ENCODE measurements at places on chromosomes 12 and 14. TPM values are rescaled to one million over a fixed set of nuclear protein-coding genes. Genes with fewer than 3 reads are reported as not detected.

- DNase-seq: no peak
Observed at GRCh38 chr12:111227476-111228420, 141.1 kb downstream of the PHETA1 start.

GRCh38 chr12:86724716-86725115, 468.5 kb upstream of the MGAT4C start:
- no peak for DNase-seq

- no peak for DNase-seq
Observed at GRCh38 chr12:68034567-68034966, 45.3 kb downstream of the IFNG-AS1 start.

CORO1C gene
- 167 TPM for total RNA-seq

DNA sequence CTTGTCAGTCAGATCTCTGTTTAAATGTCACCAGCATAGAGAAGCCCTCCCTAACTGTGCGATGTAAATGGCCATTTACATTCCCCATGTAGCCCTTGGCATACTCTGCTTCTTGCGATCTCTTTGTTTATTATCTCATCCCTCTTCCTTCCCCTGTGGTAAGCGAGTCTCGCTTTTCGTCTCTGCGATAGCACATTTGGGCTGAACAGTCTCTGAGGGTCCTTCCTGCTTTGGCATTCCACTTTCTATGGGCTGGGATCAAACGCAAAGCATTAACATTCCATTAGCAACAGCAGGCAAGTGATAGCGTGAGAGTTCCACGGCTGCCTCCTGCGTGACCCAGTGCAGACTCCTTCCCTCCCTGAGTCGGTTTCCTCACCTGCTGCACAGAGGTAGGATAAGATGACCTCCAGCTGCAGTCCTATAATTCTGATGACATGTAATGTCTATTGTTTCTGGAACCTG, 61.4 kb upstream of the TUNAR start:
- DNase-seq: no peak

DACT1 gene
- total RNA-seq: 13.5 TPM

- DNase-seq: no peak
Observed at GRCh38 chr12:44380861-44381260, 495.3 kb downstream of the NELL2 start.

DNA sequence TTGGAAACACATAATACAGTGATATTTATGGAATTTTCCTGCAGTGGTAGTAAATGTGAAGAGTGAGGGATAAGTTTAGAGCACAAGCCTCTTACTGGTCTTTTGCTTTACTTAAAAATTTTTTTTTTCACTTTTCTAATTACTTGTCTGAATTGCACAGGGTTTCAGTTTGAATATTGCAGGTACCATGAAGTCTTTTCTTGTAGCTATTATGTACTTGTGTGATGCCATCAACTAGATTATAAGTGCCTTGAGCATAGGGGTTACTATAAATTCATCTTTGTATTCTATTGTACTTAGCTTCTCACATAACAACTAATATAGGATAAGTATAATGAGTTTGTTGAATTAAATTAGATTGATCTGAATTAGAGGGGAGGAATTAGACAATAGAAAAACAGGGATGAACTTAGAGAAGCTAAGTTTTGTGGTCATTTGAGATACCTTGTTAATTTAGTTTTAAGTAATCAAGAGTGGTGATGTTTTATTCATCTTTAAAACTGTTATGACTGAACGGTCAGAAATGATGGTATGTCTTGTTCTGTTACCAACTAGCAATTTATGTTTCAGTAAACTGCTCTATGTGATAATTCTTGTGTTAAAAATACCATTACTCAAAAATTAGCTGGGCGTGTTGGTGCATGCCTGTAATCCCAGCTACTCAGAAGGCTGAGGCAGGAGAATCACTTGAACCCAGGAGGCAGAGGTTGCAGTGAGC, 42.1 kb downstream of the CCDC91 start:
- DNase-seq: no peak

GRCh38 chr12:91249518-91250272, 67.1 kb upstream of the DCN start:
- no peak for DNase-seq

DNA sequence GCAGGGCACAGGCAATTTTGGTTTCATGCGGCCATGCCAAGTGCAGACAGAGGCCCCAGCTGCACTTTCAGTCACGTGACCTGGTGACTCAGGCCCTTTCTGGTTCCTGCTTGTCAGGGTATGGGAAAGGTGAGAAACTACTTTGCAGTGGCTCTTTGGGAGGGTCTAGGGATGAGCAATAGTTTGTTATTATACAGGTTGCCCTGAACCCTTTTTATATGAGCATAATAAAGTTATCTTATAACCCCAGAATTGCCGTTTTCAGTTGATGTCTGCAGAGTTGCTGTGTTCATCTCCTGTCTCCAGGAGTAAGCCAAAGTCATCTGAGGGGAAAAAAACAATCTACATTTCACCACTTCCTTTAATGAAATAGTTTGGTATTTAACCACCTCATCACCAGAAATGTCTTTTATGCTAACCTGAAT, 30.9 kb upstream of the EMP1 start:
- peak; percentile 90 for DNase-seq

DNA sequence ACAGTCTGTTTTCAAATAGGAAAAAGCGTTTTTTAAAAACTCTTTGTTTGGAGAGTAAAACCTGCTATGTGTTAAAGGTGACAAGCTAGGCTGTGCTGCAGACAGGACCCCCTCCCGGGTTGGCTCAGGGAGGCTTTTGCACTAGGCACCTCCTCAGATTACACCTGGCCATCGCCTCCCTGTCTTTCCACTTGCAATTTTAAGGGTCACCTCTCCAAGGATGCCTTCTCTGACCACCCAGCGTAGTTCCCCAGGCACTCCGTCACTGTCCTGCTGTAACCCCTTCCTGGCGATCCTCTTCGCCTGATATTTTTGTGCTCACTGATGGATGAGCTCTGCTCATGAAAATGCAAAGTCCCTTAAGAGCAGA, 80.7 kb downstream of the NTF3 start:
- DNase-seq: peak; percentile 26

DNA sequence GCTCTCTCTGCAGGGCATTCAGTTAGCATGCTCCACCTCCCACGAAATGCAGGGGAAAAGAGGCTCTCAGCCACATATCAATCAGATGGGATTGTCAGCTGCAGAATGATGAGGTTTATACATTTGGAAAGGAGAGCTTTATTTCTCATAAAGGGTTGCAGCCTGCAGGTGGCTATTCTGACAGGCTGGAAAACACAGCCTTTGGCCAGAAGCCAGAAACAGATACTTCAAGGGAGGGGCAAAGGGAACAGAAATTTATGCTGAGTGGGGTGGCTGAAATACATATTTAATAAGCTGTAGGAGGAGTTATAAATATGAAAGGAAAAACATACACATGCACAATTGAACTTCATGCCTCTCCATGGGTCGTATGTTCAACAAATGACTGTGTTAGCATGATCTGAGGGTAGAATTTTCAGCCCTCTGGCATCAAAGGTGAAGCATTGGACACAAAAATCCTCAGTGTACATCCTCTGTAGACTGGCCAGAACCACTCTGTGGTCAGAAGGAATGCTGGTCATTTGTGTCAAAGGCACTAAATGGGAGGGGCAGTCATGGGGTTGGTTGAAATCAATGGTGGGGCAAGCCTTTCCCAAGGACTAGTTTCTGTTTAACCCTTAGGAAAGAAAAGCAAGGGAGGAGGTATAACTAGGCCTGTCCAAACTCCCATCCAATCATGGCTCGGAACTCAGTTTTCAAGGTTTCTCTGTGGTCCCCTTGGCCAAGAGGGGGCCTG, 62.4 kb downstream of the TMX1 start:
- DNase-seq: no peak

DNA sequence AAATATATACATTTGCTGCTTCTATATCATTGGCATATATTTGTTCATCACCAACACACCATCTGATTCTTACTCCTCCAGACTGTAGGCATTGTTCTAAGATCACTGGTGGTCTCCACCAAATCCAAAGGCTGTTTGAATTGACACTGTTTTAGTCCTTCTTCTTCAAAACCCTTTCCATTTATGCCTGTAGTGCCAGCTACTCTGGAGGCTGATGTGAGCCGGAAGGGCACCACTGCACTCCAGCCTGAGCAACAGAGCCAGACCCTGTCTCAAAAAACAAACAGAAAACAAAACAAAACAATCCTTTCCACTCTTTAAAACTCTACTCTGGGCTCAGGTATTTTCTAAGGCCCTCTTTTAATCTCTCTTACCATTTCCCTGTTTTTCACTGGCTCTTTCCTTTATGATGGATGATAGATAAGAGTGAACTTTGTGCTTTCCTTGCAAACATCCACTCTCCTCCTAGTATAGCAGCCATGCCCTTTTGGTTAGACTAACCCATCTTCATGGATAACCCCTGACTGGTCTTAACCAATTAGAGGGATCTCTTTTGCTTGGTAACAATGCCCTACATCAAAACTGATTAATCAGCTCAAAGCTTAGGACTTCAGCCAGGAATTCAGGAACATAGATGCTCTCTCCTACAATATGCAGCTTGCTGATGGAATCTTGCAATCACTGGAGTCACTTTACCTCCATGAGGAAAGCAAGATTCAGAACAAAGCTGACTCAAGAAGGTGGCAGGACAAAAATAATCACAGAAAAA, 24.9 kb downstream of the SPTSSA start:
- no peak for DNase-seq

GRCh38 chr12:53811606-53812005, 59.8 kb upstream of the CISTR start:
- no peak for DNase-seq

SAMD15 gene
- total RNA-seq: 1.8 TPM

DNA sequence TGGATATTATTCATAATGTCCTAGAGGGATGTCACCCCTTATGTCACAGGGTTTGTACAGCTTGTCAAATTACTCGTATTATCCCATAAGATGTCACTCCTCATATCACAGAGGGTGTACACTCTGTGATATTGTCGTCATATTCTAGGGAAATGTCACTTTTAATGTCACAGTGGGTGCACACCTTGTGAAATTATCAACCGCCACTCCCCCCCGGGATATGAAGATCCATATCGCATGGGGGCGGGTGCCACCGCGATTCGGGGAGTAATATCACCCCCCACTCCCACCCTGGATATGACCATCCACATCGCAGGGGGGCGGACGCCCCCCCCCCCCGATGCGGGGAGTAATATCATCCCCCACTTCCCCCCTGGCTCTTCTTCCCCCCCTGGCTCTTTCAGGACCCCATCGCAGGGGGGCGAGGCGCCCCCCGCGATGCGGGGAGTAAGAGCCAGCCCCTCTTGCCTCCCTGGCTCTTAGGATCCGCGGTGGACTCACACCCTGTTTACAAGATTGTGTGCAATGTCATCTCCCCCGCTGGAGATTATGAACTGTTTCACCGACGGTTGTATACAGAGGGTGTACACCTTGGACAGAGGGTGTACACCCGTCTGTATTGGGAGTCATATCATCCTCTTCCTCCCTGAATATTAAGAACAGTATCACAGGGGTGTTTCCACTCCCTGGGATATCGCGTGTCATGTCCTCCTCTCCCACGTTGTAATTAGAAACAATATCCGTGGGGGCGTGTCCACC, 92.8 kb downstream of the FRMD6 start:
- DNase-seq: no peak

DNA sequence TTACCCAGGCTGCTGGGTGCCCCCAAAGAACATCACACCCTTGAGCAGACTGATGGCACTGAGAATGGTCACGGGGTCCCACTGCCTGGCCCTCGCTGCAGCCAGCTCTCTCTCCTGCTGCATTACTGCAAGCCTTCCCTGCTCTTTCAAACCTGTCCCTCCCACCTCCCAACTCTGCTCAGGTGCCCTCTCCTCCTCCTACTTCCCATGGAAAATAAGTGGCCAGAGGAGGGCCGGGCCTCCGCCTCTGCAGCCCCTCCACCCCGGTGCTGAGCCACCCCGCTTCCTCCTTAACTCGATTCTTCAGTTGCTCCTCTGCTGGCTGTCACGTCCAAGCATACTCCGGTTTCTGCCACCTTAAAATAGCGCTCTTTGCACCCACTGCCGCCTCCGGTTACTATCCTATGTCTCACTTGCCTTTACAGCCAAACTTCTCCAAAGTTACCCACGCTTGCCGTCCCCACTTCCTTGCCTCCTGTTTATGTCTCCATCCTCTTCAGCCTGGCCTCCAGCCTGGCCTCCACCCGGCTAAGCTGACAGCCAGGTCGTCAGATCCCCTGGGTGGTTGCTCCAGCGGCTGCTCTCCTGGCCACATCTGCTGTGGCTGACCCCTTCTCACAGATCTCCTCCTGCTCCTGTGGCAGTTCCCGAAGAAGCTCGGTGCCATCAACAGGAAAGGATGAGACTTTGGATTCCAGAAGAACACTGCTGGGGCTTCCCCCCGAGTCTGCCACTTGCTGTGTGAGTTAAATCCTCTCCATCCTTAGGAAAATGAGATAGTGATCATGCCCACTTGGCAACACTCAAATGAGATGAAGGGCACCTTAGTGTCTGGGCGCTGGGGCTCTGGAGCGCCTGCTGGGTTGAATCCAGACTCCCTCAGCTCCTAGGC, 7.7 kb downstream of the SMIM41 start:
- no peak for DNase-seq

CAPS2 gene
- total RNA-seq: 11.4 TPM

- no peak for DNase-seq
Observed at GRCh38 chr14:54815016-54815415, 87.6 kb downstream of the GCH1 start.

- no peak for DNase-seq
Observed at GRCh38 chr12:91105807-91106206, 5.5 kb downstream of the LUM start.

GRCh38 chr12:78248321-78248720, 417.6 kb downstream of the NAV3 start:
- DNase-seq: no peak

GRCh38 chr14:39431416-39432178, 636 bp downstream of the FBXO33 start:
- DNase-seq: peak; percentile 54

DNA sequence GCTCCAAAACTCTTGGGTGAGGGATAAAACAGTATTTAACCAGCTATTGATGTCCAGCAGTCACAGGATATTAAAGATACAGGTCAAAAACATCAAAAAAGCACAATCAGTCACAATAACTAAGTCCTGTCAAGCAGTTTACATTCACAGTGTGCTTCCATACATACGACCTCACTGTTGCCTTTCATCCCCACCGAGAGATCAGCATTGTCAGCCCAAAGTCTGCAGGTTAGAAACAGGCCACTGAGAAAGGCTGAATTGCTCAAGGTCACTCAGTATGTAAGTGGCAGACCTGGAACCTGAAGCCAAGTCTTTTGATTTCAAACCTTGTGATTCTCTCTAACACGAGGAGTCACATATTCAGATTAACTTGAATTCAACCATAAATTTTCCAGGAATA, 124.9 kb downstream of the GXYLT1 start:
- DNase-seq: no peak

HCAR1 gene
- 16.3 TPM for total RNA-seq

DNA sequence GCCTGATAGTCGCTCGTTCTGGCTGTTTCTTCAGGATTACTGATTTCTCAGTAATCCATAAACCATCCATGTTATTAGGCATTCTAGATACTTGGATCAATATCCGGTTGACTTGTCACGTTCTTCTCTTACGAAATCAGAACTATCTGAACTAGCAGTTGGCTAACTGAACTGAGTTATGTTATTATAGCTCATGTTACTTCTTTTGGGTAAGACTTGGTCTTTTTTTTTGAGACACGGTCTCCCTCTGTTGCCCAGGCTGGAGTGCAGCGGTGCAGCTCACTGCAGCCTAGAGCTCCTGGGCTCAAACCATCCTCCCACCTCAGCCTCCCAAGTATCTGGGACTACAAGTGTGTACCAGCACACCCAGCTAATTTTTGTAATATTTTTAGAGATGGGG, 178.6 kb downstream of the PRKCH start:
- DNase-seq: no peak

CLEC9A gene
- total RNA-seq: 0.57 TPM

SYCP3 gene
- total RNA-seq: not detected
